ENCODE measurements at places on chromosomes 7 and 10.

DNA sequence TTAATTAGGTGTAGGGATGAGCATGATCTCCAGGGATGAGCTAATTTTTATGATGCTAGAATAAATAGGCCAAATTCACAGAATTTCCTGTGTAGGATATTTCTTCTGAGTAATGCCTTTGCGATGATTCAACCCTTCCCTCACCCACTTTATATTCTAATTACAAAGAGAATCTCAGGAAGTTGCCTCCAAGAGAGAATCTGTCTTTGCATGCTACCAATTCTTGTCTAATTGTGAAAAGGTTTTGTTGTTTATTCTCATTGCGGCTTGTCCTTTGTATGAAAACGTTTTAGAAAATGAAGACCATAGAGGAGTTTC, 6.3 kb downstream of the C7orf57 start:
- no peak for DNase-seq

GRCh38 chr7:121872831-121873288, at the start of gene PTPRZ1:
TSS of gene PTPRZ1 (plus strand) at chr7:121873161. CDS start at chr7:121873500, 339 bp downstream.
- DNase-seq: no peak

DNA sequence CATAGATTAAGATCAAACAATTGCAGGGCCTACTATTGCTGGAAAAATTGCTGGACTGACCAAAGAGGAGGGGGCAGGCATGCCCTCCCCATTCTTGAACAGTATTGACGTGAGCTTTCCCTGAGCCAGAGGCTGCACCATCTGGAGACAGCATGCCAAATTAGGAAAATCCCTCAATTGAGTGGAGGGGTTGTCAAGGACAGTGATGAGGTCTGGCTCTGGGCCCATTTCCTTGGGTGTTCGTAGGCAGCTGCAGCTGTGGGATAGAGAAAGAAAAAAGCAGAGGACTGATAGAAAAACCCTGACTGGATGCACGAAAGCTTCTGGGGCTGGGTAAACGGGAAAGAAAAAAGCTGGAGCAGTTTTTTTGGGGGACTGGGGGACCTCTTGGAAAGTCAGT, 22.8 kb upstream of the ORC5 start:
- DNase-seq: no peak

GRCh38 chr7:152051968-152052367, 26.5 kb downstream of the GALNT11 start:
- DNase-seq: no peak

DNA sequence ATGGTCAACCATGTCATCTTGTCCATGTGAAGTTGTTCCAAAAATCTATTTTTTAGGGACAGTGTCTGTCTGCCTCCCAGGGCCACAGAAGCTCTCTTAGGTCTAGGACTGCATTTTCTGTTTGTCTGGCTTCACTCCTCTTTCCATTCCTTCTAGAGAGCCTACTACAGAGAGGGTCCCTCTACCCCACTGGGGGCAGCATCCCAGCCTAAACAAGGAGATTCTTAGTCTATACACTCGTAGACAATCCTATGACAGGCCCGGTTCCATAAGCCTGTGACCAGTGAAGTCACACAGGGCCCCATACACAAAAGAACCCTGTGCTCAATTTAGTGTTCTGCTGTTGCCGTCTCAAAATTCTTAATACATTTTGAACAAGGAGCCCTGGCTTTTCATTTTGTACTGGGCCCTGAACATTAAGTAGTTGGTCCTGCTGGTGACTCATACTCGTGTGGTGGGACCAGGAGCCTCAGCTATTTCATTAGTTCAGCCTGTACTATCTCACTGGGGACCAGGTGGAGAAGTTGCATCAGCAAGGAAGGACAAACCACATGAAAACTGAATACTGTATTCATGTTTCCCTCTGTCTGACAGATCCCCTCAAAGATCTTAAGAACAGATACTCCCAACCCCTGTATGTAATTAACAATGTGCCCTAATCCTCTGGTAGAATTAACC, 23.5 kb upstream of the FAM180A start:
- no peak for DNase-seq

DNA sequence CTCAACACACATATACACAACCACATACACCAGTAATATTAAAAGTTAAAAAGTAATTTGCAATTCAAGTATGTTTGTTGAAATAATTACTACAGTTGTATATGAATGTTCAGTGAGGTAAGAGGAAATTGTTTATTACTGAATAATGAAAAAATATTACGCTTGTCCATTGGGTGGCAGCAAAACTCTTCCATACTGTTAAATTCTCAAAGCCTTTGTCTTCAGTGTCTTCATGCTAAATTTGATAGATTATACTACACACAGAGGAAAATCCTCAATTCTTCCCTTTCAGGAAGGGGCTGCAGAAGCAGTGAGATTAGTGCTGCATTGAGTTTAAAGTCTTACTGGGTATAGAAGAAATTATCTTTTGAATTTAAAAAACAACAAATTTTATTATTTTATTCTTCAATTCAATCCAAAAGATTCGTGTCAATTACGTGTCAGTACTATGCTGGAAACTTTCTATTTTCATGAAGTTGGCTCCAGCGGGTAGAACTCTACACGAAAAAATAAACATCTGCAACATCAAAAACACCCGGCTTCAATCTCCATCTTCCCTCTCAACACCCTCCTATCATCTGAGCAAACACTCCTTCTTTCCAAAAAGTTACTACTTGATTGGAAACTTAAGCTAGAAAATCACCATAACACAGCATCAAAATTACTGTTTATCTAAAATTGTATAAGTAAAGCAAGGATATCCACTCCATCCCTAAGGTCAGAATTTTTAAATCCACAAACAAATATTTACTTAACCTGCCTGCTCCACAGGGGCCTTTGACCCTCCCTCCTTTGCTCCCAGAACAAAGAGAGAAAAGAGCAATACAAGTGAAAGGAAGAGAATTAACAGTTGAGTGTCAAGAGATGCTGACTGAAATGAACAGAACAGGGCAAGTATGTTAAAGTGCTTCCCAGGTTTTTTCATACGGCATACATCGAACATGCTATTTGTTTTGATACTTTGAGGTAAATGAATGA, 37.0 kb upstream of the TES start:
- DNase-seq: no peak

- no peak for DNase-seq
These were observed 64.2 kb downstream of the HDAC9 start for GRCh38 chr7:18559756-18560155.

DNA sequence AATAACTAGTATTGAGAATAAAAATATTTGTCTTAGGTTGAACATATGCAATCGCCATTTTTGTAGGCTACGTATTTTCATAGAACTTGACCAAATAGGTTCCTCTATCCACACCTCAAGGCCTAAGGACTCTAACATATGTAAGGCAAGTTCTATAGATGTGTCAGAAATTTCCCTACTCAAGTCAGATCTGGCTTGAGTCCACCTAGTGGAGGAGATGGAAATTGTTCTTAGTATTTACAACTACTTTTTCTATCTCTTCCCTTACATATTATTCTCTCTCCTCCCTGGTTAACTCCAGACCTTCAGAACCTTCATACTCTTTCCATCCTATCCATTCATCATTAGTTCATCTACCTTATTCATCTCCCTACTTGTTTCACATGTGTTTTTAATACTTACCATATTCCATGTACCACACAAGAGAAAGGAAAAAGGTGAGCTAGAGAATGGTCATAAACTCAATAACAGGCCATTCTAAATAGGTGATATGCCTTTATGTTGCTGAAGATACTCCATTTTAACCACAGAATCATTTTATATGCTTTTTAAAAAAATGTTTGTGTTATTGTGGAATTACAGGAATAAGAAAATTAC, 174.5 kb upstream of the HDAC9 start:
- no peak for DNase-seq

DNA sequence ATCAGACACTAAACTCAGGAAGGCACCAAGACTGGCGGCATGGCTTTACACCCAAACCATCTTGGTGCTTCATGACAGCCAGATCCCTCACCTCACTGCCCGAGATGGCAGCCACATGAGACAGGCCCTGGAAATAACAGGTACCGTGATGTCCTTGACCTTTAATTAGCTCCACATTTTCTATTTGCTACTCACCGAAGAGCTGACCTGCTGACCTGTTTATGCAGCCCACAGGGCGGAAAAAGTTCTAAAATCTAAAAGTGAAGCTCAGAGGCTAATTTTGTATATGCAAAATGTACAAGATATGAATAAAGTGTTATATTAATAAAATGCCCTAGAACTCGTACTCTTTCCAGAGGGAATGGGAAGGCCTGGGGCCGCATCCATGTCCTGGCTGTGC, 51.6 kb upstream of the RASGEF1A start:
- no peak for DNase-seq

GRCh38 chr7:3399858-3400257, 98.8 kb downstream of the SDK1 start:
- DNase-seq: no peak

GRCh38 chr7:78165854-78166253, 367.3 kb downstream of the PHTF2 start:
- no peak for DNase-seq

DNA sequence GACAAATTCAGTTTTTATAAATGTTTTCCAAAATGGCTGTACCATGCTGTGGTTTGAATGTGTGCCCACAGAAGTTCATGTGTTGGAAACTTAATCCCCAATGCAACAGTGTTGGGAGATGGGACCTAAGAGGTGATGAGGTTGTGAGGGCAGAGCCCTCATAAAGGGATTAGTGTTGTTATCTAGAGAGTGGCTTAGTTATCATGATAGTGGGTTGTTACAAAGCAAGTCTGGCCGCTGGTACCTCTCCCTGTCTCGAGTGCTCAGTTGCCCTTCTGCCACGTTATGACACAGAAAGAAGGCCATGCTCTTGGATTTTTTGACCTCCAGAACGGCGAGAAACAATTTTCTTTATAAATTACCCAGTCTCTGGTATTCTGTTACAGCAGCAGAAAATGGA, 119.0 kb downstream of the BTAF1 start:
- DNase-seq: no peak

- DNase-seq: no peak
These were observed 355.3 kb upstream of the GALNT17 start for GRCh38 chr7:70776627-70777101.

DNA sequence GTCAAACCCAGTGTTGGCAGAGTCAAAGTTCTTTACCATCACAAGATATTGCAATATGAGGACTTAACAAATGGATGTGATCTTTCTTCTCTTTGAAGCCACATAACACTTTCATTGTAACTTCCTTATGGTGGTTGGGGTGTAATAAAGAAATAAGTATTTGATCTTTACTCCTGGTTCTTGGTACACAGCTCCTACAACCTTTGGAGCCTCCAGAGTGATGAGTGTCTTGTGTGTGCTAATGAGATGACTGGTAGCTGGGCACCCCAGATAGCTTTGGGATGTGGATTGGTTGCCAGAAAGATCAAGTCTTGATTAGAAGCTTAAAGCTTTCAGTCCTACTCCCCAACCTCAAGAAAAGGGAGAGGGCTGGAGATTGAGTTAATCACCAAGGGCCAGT, 31.1 kb upstream of the YAE1 start:
- DNase-seq: no peak

GRCh38 chr7:2792856-2793487, 51.1 kb downstream of the GNA12 start:
- no peak for DNase-seq

GRCh38 chr7:108360058-108360800, 96.0 kb downstream of the NRCAM start:
- no peak for DNase-seq

DNA sequence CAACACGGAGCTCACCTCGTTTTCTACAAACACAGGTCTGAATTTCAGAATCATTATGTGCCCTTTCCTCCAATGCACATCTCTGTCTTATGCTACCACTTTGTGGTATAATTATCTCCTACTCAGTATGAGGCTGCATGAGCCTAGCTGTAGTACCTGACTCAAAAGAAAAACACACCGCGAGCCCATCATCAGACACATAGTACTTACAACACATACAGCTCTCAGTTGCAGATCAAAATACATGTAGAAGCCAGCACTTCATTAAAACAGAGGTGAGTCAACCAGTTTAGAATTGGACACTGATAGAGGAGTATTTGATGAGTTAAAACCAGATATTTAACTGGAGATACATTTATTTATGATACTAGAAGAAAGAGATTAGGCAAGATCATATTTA, 1.4 kb upstream of the RTKN2 start:
- DNase-seq: no peak

DNA sequence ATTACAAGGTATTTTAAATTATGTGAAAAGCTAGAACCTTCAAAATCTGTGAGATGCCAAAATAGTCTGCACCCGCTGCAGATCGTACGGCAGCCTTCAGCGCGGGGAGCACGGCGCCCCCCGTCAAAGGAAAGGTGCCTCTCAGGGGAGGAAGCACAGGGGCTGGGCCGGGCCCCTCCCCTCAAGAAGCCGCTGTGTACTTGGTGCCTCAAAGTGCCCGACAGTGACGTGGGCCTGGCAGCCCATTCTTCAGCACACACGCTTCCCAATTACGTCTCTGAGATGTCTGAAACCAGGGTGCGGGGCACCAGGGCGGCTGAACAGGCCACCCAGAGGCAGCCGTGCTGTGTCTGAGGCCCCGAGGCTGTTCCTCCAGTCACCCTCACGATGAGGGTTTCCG, 116.1 kb downstream of the INPP5A start:
- DNase-seq: no peak

DNA sequence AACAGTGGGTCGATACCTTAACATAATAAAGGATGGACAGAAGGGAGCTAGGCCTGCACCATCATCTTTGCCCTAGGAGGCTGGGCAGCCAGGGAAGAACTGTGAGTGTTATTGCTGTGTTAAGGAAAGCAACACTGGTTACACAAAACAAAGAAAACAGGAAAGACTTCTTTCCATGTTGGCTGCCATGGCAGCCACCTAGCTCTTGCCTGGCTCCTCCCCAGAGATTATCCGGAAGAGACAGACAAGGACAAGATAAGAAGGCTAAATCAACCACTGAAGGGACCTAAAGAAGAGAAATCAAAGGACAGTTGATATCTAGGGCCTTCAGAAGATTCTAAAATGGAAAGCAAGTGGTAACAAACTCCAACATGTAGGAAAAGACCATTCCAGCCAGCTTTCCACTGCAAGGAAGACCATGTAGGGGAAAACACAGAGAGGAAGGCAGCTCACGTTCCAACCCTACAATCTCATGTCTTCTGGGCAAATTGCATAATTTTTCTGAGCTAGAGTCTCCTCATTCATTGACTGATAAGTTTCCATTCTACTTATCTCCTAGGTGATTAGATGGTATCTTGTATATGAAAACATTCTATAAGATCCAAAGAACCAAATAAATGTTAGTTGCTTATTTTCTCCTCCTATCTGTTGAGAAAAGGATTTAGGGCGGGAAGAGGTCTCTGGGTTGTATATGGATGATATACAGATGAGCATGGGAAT, 51.2 kb downstream of the SP8 start:
- no peak for DNase-seq
